Thoracic aorta (tissue), 2 donors: ENCODE measurements at places on chromosomes 16 and 17. TPM values are rescaled to one million over a fixed set of nuclear protein-coding genes. Genes with fewer than 3 reads are reported as not detected.

Gene SHCBP1
- total RNA-seq, result 0.54 TPM

- peaks cover 9% of the 10 kb centered on the region for H3K36me3 ChIP-seq
- H3K4me3 ChIP-seq, result no peak overlapping the region
- H3K27ac ChIP-seq, result no peak overlapping the region
- no peak for DNase-seq
Observed at GRCh38 chr17:78362671-78363070, 2.8 kb upstream of the SOCS3 start.

Gene TXNL4B
- 38.6 TPM for total RNA-seq

Gene HIC1
- total RNA-seq, result 53.9 TPM

Gene COQ9
- total RNA-seq, result 29.5 TPM

DNA sequence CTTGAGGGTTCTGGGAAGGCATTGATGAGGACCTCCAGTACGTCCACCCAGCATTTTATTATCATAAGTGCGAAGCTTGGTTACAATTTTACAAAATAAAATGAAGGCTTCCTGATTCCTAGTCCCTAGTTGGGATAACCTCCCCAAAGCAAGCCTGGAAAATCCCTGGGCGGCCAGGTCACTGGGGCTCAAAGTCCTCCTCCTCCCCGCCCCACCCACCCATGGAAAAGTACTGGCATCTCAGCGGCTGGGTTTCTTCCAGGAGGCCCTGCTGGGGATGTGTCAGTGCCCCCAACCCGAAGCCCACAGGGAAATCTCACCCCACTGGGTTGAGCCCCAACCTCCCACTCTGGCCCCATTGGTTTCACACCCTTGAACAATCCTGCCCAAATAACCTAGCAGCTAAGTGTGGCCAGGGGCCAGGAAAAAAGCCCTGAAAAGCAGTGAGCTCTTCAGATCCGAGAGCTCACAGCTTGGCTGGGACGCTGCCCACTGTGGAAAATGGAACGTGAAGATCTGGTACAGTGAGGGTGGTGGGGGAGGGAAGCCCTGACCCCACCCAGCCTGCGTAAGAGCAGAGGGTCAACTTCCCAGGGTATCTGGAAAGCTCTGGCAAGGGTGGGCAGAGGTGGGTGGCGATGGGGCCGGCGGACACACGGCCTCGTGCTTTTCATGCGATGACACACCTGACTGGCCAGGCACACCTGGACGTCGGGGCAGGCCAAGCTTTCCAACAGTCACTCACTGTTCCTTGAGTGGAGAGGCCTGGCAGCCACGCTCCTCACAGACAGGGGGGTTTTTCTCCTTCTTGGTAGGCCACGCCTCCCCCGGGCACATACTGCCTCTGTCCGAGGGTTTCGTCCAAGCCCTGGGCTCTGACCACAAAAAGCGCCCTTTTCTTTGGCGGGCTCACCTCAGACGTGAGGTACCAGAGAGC is 324.5 kb downstream of the SOX9 start:
- no peaks in the 10 kb centered on the region for H3K4me1 ChIP-seq
- H3K27me3 ChIP-seq, result no peaks in the 10 kb centered on the region
- H3K27ac ChIP-seq, result no peak overlapping the region
- DNase-seq, result no peak

Gene GAS2L2
- not detected for total RNA-seq
